ENCODE measurements at places on chromosomes 3 and 15. TPM values are rescaled to one million over a fixed set of nuclear protein-coding genes. Genes with fewer than 3 reads are reported as not detected.

The RASL12 gene
- total RNA-seq = not detected

The TMEM207 gene
- total RNA-seq = not detected

The SI gene
- not detected for total RNA-seq

The CLASP2 gene
- 41.8 TPM for total RNA-seq

The TMEM108 gene
- total RNA-seq = 0.10 TPM

The SEMA7A gene
- 0.76 TPM for total RNA-seq

The UQCC5 gene
- total RNA-seq = 3.7 TPM

The IQCB1 gene
- total RNA-seq = 15.3 TPM

The CPLX3 gene
- total RNA-seq = not detected

The ROPN1 gene
- total RNA-seq = not detected

The ARHGAP31 gene
- 74.6 TPM for total RNA-seq

The PTH1R gene
- total RNA-seq = 0.48 TPM

The BTBD1 gene
- total RNA-seq = 118 TPM

The CCR4 gene
- total RNA-seq = not detected

The GP5 gene
- not detected for total RNA-seq

The KLF15 gene
- total RNA-seq = 1.5 TPM

The ACTC1 gene
- total RNA-seq = not detected

The ZNF860 gene
- 0.98 TPM for total RNA-seq

The RAB5A gene
- total RNA-seq = 119 TPM

The SAMMSON gene
- total RNA-seq = not detected

The CEP19 gene
- total RNA-seq = 1.3 TPM

The SPINK8 gene
- not detected for total RNA-seq

The COL6A5 gene
- total RNA-seq = not detected

The GOLGA8S gene
- not detected for total RNA-seq

The AGBL1 gene
- under 0.01 TPM for total RNA-seq

The LMAN1L gene
- not detected for total RNA-seq

The ERICH6 gene
- not detected for total RNA-seq

The SPATA12 gene
- total RNA-seq = 0.33 TPM
